ENCODE measurements at places on chromosomes 7 and 10.
A peak's percentile ranks its signal among the peaks of the same experiment; 100 is the strongest.

- DNase-seq, result no peak
Measured at GRCh38 chr10:42986633-42987032, 90.2 kb upstream of the RET start.

GRCh38 chr10:53601260-53601875 is 828.8 kb upstream of the MBL2 start:
- DNase-seq, result no peak

DNA sequence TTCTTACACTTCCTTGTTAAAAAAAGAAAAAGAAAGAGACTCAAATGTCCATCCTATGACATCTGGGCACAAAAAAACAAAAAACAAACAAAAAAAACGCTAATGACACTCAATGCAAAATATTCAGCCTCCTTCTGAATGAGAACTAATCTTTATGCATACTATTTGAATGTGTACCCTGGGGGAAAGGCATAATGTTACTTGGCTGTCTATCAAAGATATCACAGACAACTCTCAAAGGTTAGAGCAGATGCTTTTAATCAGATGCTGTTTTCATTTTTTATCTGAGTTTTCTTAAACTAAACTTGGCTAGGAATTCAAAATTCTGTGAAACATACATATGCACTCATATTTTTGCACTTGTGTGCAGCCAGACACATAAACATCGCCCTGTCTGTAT is 745.8 kb downstream of the CNTNAP2 start:
- no peak for DNase-seq

- DNase-seq, result no peak
Measured at GRCh38 chr10:22333975-22334282, 11.4 kb upstream of the SPAG6 start.

DNA sequence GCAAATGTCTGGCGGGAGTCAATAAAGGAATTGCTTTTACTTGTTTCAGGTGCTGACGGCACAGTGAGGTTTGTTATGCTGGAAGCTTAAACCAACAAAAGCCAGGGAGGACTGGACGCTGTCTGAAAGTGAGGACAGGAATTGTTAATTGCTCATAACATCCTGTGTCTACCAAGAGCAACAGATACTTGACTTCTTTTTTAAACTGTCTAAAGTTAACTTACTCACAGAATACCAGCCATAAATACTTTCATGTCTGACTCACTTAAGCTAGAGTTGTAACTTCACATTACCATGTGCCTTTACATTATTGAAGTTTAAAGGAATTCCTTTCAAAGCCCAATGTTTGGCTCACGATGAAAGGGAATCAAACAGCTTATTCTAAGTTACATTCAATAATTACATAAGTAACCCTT is 252.7 kb upstream of the SHH start:
- DNase-seq, result no peak

DNA sequence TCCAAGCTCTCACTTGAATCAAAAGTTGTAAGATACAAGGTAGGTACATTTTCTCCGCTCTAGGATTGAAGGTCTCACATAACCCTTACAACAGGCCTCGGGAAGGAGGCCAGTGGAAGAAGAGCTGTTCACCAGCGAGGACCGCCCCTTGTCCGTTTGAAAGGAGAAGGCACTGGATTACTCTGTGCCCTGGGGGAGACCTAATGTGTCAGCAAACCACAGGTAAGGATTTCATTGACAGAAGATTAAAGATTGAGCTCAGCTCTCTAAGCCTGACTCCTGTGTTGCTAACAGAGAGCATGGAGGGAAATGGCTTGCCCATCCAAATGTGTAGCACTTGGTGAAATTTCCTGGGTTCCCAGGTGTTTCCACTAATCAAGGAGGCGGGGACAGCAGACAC is 81.2 kb downstream of the SLC16A9 start:
- DNase-seq, result no peak

DNA sequence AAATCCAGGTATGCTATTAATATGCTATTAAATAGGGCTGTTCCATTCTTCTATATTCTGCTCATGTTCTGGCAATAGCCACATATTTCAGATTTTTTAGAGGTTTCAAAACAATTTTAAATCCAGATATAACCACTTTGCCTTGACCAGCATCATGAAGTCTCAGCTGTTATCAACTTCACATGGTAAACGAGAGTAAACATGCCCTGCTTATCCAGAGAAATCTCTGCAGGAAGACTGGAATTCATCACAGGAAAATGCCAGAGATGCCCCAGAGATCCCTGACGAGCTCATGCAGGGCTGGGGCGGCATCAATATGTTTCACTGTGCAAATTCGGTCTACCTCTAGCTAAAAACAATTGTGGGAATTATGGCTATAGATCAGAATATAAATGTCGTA is 126.5 kb downstream of the FANK1 start:
- no peak for DNase-seq

DNA sequence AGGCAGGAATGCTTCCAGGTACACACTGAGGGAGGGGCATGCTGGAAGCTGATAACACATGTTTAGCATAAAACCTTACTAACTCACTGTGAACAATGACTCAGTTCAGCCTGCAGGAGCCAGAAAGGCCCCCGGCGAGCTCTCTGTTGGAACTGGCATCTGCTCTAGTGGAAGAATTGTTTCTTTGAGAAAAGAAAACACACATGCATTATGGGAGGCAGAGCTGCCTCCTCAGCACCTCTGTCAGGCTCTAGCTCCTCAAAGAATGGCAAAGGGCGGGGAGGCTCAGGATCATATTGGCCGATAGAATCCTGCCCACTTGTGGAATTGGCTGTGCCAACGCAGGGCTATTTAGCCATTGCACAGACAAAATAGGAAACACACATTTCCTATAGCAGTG is 338.3 kb downstream of the CXCL12 start:
- no peak for DNase-seq

GRCh38 chr10:103254538-103255325 is 9.0 kb downstream of the RPEL1 start:
- DNase-seq, result no peak

DNA sequence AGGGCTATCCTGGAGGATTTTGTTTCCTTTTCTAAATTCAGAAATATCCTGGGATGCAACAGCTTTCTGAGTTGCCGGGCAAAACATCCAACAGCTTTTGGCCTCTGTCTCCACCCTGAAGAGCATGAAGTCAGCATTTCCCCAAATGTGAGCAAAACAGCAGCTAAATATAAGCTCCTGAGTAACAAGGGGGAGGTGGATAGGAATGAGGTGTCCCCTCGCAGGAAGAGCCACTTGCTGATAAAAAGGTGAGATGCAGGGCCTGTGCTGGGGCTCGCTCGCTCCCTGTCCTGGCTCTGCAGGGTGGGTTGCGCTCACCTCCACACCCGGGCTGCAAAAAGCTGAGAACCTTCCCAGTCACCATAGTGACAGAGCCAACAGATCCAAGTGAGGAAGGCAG is 264.3 kb downstream of the ZEB1 start:
- no peak for DNase-seq

DNA sequence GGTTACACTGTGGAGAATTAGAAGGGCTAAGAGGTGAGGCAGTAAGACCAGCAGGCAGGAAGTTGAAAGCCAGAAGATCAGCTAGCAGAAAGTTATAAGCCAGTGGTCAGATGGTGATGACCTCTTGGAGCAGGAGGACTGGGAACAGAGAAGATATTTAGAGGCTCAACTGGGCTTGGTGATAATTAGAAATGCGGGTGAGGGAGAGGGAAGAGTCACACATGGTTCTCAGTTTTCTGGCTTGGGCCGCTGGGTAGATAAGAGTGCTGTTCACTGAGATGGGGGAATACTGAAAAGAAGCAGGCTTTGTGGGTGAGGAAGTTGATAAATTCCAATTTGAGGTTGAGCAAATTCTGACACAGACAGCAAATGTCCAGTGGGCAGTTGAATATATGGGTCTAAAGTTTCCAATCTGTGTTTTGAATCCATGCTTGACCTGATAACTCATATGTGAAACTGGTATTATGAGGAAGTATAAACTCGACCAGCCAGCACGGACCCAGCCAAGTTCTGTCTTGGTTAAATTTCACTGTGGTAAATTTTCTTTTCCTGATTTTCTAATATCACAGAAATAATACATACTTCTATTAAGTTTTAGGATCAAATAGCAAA is 22.7 kb downstream of the LSMEM1 start:
- DNase-seq, result no peak

DNA sequence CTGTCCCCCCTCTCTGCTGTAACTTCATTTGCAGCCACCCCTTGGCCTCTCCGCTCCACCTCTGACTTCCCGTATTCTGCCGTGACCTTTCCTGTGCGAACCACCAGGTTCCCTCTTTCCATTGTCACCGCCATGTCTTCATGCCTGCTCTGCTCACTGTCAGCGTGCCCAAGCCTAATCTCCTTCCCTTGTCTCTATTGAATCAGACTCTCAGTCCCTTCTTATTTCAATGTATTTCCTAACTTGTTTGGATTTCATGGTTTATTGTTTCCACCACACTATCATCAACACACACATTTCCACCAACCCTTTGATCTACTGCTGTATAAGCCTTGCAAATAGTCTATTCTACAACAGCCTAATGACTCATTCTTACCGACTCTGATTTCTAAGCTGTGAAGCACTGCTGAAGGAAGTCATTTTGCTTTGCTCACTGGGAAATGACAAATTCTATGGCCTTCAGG is 30.0 kb upstream of the INHBA start:
- no peak for DNase-seq

GRCh38 chr10:114684822-114685209 is 26.7 kb upstream of the ABLIM1 start:
- DNase-seq, result no peak

DNA sequence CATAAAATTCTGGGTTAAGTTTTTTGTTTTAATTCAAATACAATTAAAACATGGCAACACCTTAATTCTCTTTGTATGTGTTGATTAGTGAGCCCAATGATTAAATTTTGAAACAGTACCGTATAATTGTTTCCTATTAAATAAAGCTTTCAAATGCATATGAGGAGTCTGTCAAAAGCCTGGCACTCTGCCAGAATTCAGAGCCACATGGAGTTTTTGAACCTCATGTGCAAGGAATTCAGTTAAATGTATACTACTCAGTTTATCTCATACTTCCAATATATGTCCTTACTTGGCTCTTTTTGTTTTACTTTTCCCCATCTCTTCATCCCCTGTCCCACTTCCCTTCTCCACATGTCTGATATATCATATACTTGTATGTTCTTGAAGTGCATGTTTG is 165.6 kb upstream of the FAM3C start:
- DNase-seq, result no peak

- DNase-seq, result no peak
Measured at GRCh38 chr7:95609277-95609971, 13.1 kb upstream of the PDK4 start.

DNA sequence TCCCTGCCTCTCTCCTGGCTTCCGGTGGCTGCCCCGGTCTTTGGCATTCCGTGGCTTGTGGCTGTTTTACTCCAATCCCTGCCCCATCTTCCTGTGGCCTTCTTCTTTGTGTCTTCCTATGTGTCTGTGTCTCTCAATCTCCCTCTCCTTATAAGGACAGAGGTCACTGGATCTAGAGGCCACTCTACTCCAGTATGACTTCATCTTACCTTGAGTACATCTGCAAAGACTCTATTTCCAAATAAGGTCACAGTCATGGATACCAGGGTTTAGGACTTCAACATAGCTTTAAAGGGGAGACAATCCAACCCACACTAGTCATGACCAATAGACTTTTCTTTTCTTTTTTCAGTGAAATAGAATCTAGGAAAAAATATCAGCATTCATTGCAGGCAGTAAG is 153.3 kb upstream of the INSYN2A start:
- DNase-seq, result no peak

DNA sequence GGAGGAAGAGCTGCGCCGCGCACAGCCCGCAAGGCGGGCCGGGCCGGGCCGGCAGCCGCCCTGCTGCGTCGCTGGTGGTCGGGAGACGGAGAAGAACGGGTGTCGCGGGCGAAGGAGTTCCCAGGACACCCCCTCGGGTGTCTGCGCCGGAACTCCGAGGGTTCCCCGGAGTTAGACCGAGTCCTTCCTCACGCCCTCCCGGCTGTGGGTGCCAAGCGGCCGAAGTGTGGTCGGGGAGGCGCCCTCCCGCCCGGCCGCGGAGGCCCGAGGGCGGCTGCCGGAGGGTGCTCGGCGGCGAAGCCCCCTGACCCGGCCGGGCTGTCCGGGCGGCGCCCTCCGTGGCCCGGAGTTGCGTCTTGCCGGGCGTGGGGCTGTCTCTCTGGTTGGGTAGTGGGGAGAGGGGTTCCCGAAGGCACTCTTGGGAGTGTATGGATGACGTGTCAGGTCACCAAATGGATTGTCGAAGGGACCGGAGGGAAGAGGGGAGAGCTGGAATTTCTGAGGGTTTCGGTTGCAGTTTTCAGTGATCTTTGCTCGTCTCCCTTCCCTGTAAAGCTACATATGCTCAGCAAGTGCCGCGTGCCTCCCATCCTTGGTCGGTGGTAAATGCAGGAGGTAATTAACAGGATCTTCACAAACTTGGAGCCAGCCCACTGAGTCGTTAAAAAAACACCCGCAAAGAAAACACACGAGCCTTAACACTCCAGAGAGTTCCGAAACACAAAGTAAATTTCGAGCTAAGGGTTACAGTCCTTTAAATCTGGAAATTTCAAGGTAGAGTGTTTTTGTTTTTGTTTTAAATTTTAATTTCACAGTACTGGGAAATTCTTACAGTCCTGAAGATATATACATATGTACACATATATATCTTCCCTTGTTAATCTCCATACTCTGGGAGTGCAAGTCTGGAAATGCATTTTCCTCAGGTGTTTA is 871 bp downstream of the ST7 start:
- DNase-seq, result peak; percentile 31

DNA sequence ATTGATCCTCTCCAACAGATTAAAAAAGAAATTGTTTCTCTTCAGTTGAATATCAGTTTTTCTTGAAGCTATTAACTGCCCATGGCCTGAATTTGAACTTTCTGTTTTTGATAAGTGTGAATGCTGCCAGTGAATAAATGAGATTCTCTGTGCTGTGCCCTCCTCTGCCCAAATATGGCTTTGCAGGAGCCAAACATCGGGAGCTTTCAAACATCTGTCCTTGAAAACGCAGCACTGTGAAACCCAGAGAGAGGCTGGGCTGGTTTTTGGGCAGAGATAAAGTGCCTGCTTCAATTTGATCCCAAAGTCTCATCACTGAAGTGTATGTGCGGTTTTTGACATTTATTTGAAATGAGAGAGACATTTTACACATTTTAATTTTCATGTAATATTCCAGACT is 268.3 kb upstream of the SHH start:
- no peak for DNase-seq
